ELF-1 (cell line): ENCODE measurements at places on chromosomes 6 and 20.

DNA sequence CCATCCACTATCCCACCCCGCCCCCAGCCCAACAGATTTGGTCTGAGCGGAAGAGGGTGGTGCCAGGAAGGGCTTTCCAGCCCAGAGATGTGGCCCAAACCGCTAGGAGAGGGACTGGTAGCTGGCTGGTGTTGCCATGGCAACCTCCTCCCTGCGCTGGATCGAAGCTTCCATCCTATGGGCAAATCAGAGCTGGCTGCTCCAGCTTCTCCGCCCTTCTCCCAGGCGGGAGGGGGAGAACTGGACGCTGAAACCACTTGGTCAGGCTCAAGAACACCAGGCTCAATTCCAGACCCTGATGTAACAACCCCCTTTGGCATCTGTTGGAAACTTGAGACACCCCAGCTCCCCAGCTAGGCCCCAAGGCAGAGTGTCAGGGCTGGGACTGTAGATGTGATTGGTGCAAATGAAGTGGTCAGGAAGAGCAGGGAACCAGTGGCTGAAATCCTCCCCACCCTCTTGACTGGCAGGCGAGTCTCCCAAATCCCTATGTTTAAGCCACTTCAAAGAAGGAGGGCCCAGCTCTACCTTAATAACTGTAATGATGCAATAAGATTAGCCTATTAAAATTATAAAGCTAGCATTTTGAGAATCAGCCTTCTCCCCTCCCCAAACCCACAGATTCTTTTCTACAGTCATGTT is 4.2 kb downstream of the RIMS4 start:
- peak; percentile 79 for DNase-seq

GRCh38 chr6:84763886-84764331 is 489 bp downstream of the TBX18 start:
- no peak for DNase-seq

GRCh38 chr6:139133262-139134063 is 1.4 kb upstream of the HECA start:
- no peak for DNase-seq

DNA sequence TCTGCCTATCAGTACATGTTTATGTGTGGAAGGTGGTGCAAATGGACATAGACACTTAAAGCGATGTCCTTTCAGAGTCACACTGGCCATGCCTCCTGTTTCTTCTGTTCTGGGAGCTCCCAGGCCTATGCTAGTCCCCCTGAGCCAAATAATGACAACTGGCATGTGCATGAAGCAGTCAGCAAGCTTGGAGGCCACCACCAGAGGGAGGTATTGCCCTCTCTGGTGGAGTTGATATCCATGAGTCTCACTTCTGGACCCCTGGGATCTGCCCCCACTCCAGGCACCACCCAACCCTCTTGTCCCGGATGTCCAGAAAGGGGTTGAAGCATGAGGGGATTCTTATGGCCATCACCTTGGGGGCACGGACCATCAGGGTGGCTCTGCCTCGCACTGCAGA is 172.2 kb downstream of the AIG1 start:
- DNase-seq: peak; percentile 42

DNA sequence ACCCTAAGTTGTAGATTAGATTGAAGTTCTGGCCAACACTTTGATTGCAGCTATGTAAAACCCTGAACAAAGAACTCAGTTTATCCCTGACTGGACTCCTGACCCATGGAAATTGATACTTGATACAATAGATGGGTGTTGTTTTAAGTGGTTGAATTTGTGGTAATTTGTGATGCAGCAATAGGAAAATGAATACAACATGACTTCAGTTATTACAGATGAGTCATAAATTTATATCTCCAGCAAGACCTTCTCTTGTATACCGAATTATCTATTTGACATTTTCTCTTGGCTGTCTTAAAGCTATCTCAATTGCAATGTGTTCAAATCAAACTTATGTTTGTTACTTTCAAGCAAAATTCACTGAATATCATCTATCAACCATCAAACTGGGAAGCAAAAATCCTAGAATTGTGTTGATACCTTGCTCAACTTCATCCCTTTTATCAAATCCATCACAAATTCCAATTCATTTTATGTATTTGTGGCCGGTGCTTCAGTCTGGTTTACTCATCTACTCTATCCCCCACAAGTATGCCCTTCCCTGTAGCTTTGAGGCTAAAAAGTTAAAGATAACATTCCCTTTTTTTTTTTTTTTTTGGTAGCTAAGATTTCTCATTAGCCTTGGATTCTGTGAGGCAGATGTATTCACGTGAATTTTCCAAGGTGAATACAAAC is 129.4 kb upstream of the CENPW start:
- no peak for DNase-seq

DNA sequence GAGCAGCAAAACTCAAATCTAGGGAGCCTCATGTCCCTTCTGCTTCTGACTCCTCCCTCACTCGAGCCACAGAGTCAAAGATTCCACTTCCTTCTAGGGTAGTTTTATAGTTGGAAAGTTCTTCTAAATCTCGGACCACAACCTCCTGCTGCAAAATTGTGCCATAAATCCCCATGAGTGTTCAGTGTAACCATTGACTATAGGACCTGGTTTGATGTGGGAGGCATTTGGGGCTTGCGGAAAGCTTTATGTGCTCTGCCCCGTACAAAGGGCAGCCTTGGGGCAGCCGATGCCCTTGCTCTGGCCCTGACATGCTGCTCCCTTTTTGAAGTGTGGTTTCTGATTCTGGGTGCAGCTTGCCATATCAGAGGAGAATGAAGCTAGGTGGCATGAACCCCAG is 43.6 kb upstream of the IER3 start:
- no peak for DNase-seq

GRCh38 chr6:130525408-130525807 is 159.6 kb downstream of the TMEM200A start:
- no peak for DNase-seq

- no peak for DNase-seq
These were observed 48.9 kb downstream of the VTA1 start for GRCh38 chr6:142195862-142196541.

- no peak for DNase-seq
These were observed 431.1 kb upstream of the CDH4 start for GRCh38 chr20:60820918-60821317.

- DNase-seq: peak; percentile 57
These were observed 16.9 kb upstream of the ZSCAN9 start for GRCh38 chr6:28208111-28208659.

DNA sequence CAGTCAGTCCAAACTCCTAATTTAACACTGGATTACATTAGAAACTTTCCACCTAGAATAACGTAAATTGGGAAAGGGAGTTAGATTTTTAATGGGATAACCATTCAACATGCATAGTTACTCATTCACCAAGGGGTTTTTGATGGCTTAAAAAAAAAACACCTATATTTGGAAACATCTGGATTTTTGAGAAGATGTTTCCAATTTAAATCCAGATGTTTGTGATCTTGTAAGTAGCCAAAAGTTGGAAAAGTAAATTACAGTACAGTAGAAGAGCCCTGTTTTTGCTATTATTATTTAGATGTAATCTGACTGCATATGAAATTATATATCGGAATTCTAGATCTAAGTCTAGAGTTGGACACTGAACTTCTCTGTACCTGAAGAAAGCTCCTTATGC is 478.2 kb downstream of the CD83 start:
- DNase-seq: no peak

DNA sequence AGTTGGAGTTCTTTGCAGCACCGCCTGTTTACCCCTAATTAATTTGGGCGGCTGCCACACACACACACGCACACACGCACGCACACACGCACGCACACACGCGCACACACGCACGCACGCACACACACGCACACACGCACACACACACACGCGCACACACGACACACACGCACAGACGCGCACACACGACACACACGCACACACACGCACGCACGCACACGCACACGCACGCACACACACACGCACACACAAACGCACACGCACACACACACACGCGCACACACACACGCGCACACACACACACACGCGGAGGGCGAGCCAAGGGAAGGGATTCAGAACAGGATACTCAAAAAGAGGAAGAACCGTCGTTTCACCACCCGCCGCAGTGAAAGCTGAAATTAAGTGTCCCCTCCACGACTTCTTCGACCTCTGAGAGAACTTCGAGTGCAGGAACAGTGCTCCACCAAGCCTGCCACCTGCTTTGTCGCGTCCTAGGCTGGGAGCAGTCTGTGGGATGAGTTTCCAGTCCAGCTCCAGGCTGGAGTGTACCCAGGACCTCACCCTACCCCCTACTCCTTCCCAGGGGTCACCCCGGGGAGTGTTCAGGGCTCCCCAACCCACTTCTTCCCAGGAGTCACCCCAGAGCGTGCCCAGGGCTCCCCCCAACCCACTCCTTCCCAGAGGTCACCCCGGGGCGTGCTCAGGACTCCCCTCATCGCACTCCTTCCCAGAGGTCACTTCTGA is 1.1 kb downstream of the RNASET2 start:
- peak; percentile 21 for DNase-seq

- DNase-seq: peak; percentile 46
These were observed 598 bp downstream of the TMEM239 start for GRCh38 chr20:2816583-2817340.

GRCh38 chr6:148890652-148891404 is 144.0 kb downstream of the UST start:
- DNase-seq: no peak

DNA sequence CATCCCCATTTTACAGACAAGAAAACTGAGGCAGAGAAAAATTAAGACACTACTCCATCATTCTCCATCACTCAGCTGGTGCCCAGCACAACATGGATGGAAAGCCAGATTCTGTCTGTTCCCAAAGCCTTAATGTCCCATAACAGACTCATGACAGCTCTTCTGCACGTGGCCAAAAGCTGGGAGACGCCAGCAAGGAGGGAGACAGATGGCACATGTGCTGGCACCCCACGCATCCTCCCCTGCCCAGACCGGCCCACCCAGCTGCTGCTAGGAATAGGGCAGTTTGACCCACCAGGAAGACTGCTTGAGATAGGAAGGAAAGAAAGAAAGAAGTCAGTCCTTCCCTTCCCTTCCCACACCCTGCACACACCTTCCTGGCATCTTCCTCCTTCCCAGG is 96.3 kb downstream of the PREX1 start:
- no peak for DNase-seq

DNA sequence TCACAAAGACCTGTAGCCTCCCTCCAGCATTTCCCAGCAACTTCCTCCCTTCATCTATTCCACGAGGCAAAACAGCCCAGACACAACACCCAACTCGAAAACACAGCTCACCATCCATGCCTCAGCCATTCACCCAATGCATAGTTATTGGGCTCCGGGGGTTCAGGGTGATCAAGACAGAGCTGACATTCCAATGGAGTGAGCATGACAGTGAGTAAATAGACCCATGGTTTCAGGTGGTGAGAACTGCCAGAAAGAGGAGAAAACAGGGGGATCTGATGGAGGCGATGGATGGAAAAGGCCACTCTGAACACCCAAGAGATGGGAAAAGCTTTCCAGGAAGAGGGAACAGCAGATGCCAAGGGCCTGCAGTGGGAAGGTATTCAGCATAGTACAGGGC is 5.9 kb downstream of the CASS4 start:
- no peak for DNase-seq

DNA sequence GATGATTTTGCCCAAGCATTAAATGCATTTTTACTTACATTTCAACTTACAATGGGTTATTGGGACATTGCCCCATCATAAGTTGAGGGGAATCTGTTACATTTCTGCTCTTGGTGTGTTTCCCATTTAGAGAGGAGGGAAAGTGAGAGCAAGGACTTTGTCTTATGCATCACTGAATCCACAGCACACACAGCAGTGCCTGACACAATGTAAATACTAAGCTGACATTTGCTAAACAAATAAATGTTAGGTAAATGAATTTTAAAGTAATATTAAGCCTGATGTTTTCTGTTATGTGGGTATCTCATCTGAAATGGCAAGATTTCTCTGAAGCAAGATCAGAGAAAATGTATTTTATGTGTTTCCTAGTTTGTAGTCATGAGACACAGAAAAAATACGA is 143.6 kb upstream of the STXBP5 start:
- no peak for DNase-seq

DNA sequence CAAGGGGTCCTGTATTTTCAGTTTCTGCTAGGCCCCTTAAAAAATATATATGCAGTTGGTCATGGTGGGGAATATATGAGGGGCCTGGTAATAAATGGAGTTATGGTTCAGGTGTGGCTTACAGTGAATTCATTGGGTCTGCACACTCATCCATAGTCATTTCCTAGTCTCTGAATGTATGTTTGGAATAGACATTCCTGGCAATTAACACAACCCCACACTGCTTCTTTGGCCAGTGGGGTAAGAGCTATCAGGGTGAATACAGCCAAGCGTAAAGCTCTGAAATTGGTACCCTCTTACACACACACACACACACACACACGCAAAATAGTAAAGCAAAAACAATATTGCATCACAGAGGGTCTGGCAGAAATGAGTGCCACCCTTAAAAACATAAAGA is 56.5 kb downstream of the QRSL1 start:
- no peak for DNase-seq

GRCh38 chr20:57714409-57715267 is 4.8 kb upstream of the PMEPA1 start:
- DNase-seq: no peak

DNA sequence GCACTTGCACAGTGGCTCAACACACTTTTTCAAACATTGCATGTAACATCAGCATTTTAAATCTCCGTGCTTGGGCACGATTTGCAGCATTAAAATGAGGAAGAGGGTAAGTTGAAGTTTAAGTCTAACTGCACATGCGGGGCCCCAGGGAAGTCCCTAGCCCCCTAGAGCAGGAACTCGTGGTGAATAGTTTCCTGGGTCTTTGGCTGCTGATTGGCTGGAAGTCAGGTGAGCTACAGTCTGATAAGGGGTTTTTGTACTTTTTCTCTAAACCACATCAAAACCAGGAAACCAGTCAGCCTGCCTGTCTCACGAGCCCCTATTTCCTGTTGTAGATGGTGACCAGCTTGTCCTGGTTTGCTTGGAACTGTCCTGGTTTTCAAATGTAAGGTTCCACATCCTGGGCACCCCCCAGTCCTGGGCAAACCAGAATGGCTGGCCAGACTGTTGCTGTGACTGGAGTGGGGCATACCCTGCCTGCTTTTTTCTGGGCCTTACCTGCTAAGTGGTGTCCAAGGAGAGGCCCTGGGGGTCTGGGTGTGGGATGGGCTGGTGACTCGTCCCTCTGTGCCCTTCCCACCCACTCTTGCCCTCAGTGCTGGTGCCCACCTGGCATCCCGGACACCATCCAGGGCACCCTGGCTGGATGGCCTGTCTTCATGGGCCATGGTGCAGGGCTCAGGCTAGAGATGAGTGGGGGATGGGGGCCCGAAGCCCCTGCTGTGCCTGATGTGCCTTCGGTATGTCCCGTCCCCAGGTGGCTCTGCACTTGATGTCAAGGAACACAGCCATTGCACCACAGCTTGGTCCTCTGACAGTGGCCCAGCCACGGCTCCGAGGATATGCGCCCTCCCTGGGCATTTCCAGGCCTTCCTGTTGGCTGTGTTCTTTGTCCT is 31.8 kb downstream of the SUN5 start:
- DNase-seq: no peak
